Karpas-422 (cell line): ENCODE measurements at places on chromosomes 4 and X. TPM values are rescaled to one million over a fixed set of nuclear protein-coding genes. Genes with fewer than 3 reads are reported as not detected.

GRCh38 chr4:136328131-136328530 lies 1204.2 kb downstream of the PCDH18 start:
- no peak for DNase-seq
- H3K4me1 ChIP-seq: no peaks in the 10 kb centered on the region
- H3K27ac ChIP-seq: no peak overlapping the region
- H3K36me3 ChIP-seq: no peaks in the 10 kb centered on the region

DNA sequence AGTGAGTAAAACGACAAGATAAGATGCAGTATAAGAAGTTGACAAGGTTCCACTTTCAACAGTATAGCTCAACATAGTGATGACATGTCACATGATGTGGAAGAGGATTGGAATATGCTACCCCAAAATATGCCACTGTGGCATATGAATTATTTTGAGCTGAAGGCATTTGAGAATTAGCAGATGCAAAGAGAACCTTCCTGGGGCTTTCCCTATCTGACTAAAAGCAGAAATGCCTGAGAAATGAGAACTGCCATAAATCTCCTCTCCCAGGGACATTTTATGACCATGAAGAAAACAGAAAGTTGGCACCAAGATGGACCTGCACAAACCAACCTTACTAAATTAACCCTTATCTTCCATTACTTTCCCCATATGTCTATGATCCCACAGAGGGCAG lies 24.8 kb downstream of the CDKN2AIP start:
- H3K36me3 ChIP-seq: no peaks in the 10 kb centered on the region
- H3K4me3 ChIP-seq: no peak overlapping the region
- no peak for DNase-seq
- H3K4me1 ChIP-seq: no peaks in the 10 kb centered on the region

The RPS6KA6 gene
- 6.2 and 22.1 TPM in 2 replicates for total RNA-seq

DNA sequence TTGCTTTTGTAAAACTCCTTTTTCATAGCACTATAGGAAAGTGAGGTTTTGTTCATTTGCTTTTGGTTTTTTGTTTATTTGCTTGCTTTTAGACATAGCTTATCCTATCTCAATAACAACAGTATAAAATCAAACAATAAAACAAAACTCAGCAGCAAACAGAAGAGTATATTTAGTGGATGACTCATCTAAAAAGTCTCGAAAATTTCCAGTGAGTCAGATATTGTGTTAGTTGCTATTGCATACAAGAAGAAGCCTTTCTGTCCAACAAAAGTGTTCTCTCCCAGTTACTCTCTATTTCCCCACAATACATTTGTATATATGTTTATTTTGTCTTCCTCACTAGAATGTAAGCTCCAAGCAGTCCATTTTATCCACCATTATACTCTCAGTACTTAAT lies 36.0 kb upstream of the NPNT start:
- H3K4me1 ChIP-seq: no peaks in the 10 kb centered on the region
- DNase-seq: no peak
- H3K4me3 ChIP-seq: no peak overlapping the region
- no peak overlapping the region for H3K27ac ChIP-seq
- 0 out of 2 replicates have a peak, but pooled peaks cover 3% of the 10 kb centered on the region for H3K36me3 ChIP-seq

DNA sequence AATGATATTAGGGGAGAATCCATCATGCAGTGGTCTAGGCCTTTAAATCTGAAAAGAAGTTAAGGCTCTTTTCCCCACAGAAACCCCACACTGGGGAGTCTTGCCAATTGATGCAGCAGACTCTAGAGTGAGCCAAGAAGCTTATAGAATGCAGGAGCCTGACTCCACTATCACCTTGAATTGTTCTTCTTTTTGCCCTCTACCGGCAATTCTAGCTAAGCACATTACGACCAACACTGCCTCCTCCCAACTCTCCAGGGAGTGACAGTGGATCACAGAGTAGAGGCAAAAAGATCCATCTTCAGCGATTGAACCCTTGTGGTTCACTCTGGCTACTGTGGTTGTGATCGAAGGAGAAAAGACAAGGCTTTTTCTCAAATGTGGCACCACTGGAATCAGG lies 331.5 kb downstream of the NKX6-1 start:
- H3K4me1 ChIP-seq: no peaks in the 10 kb centered on the region
- peak; percentile 48 for DNase-seq
- 0 out of 2 replicates have a peak, but pooled peaks cover 4% of the 10 kb centered on the region for H3K27me3 ChIP-seq
- H3K4me3 ChIP-seq: no peak overlapping the region

The LGI2 gene
- total RNA-seq: not detected in 2 replicates

The ART3 gene
- total RNA-seq: not detected in 2 replicates

The GABRE gene
- not detected in 2 replicates for total RNA-seq

DNA sequence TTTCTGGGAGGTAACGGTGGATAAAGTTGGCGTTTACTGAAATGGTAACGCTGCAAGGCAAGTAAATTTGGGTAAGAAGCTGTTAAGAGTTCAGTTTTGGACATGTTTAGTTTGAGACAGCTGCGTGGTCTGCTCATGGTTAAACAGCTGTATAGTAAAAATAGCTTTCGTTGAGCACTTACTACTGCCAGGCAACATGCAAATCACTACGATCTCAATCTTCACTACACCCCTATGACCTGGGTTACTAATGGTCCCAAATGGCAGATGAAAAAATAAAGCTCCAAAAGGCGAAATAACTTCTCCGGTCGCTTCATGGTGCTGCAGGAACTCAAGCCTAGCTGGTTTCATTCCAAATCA lies 22.2 kb downstream of the FABP2 start:
- DNase-seq: peak; percentile 79
- peak overlapping the region; percentile 87 for H3K27ac ChIP-seq
- H3K4me1 ChIP-seq: peaks cover 24% of the 10 kb centered on the region
- H3K4me3 ChIP-seq: peak overlapping the region; percentile 82

The AKAP14 gene
- total RNA-seq: not detected in 2 replicates

The ZCCHC12 gene
- total RNA-seq: not detected in 2 replicates

The SULT1B1 gene
- not detected in 2 replicates for total RNA-seq

DNA sequence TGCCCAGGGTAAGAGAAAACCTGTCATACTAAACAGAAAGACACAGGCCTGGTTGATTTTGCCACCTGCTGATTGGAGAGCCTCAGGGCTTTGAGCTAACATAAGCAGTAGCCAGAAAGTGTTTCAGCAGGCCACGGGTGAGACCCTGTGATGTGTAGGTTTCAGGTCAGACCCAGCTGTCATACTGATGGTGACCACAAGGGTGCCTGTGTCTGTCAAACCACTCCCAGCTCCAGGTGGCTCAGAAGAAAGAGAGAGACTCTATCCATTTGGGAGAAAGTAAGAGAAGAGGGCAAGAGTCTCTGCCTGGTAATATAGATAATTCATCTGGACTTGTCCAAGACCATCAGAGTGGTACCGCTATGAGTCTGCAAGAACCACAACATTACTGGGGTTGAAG lies 72.8 kb upstream of the NLRP2B start:
- no peaks in the 10 kb centered on the region for H3K27me3 ChIP-seq
- no peaks in the 10 kb centered on the region for H3K36me3 ChIP-seq
- no peak overlapping the region for H3K4me3 ChIP-seq

GRCh38 chr4:53584658-53585057 lies 6.6 kb downstream of the LNX1 start:
- no peak overlapping the region for H3K4me3 ChIP-seq
- DNase-seq: no peak
- no peaks in the 10 kb centered on the region for H3K27me3 ChIP-seq
- H3K27ac ChIP-seq: no peak overlapping the region
- no peaks in the 10 kb centered on the region for H3K36me3 ChIP-seq

The RHOXF2B gene
- total RNA-seq: not detected in 2 replicates

- no peak overlapping the region for H3K4me3 ChIP-seq
- H3K27ac ChIP-seq: no peak overlapping the region
- H3K36me3 ChIP-seq: peaks cover 9% of the 10 kb centered on the region
- H3K4me1 ChIP-seq: peaks cover 12% of the 10 kb centered on the region
- no peaks in the 10 kb centered on the region for H3K27me3 ChIP-seq
Measured at GRCh38 chr4:123093236-123093635, 170.8 kb upstream of the NUDT6 start.

DNA sequence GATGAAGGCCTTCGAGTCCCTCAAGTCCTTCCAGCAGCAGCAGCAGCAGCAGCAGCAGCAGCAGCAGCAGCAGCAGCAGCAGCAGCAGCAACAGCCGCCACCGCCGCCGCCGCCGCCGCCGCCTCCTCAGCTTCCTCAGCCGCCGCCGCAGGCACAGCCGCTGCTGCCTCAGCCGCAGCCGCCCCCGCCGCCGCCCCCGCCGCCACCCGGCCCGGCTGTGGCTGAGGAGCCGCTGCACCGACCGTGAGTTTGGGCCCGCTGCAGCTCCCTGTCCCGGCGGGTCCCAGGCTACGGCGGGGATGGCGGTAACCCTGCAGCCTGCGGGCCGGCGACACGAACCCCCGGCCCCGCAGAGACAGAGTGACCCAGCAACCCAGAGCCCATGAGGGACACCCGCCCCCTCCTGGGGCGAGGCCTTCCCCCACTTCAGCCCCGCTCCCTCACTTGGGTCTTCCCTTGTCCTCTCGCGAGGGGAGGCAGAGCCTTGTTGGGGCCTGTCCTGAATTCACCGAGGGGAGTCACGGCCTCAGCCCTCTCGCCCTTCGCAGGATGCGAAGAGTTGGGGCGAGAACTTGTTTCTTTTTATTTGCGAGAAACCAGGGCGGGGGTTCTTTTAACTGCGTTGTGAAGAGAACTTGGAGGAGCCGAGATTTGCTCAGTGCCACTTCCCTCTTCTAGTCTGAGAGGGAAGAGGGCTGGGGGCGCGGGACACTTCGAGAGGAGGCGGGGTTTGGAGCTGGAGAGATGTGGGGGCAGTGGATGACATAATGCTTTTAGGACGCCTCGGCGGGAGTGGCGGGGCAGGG lies 568 bp downstream of the HTT start:
- H3K4me1 ChIP-seq: peaks cover 40% of the 10 kb centered on the region
- H3K27ac ChIP-seq: peak overlapping the region; percentile 71
- no peaks in the 10 kb centered on the region for H3K36me3 ChIP-seq
- peak overlapping the region; percentile 100 for H3K4me3 ChIP-seq
- H3K27me3 ChIP-seq: no peaks in the 10 kb centered on the region

DNA sequence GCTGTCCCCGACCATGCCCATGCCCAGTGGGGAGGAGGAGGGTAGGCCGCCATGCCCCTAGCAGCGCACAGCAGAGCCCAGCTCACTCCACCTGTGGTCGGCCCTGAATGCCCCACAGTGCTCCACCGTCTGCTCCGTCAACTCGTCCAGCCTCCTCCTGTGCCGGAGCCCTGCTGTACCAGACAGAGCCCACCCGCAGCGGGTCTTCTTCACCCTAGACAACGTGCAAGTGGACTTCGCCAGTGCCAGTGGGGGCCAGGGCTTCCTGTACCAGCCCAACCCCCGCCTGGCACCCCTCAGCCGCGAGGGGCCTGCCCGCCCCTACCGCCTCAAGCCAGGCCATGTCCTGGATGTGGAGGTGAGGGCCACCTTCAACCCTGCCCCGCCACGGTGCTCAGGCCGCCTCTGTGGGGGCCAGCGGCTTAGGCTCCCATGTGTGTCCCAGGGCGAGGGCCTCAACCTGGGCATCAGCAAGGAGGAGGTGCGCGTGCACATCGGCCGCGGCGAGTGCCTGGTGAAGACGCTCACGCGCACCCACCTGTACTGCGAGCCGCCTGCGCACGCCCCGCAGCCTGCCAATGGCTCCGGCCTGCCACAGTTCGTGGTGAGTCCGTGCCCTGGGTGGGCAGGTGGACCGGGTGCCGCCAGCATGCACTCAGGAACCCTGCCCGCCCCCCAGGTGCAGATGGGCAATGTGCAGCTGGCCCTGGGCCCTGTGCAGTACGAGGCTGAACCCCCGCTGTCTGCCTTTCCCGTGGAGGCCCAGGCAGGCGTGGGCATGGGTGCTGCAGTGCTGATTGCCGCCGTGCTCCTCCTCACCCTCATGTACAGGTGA lies 6.9 kb upstream of the SRPK3 start:
- no peak for DNase-seq
- H3K36me3 ChIP-seq: no peaks in the 10 kb centered on the region
- H3K4me3 ChIP-seq: no peak overlapping the region
- no peaks in the 10 kb centered on the region for H3K4me1 ChIP-seq

The TBC1D25 gene
- 3.1 and 14.4 TPM in 2 replicates for total RNA-seq

The SMR3B gene
- total RNA-seq: not detected in 2 replicates

The HSD17B13 gene
- 0.56 TPM in 1 of 2 replicates, not detected in the other for total RNA-seq

DNA sequence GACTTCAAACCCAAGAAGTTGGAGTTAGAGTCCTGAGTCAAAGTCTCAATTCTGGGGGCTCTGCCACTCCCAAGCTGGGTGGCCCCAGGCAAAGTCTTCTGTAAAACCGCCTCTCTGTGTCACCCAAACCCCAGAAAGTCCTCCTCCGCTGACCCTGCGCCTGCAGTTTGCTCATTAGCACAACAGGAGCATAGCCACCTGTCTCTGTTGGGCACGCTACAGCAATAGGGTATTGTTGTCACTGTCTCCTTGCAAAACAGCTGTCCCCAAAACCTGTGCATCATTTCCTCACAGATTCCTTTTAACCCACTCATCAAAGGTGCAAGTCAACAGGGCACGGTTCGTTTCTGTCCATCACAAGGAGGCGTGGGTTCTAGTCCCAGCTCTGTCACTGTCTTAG lies 8.0 kb upstream of the DGAT2L6 start:
- H3K4me1 ChIP-seq: peaks cover 58% of the 10 kb centered on the region
- H3K4me3 ChIP-seq: no peak overlapping the region
- no peak overlapping the region for H3K27ac ChIP-seq
- no peak for DNase-seq

GRCh38 chrX:104660092-104660491 lies 94.1 kb downstream of the IL1RAPL2 start:
- no peaks in the 10 kb centered on the region for H3K27me3 ChIP-seq
- no peaks in the 10 kb centered on the region for H3K4me1 ChIP-seq
- no peak for DNase-seq

DNA sequence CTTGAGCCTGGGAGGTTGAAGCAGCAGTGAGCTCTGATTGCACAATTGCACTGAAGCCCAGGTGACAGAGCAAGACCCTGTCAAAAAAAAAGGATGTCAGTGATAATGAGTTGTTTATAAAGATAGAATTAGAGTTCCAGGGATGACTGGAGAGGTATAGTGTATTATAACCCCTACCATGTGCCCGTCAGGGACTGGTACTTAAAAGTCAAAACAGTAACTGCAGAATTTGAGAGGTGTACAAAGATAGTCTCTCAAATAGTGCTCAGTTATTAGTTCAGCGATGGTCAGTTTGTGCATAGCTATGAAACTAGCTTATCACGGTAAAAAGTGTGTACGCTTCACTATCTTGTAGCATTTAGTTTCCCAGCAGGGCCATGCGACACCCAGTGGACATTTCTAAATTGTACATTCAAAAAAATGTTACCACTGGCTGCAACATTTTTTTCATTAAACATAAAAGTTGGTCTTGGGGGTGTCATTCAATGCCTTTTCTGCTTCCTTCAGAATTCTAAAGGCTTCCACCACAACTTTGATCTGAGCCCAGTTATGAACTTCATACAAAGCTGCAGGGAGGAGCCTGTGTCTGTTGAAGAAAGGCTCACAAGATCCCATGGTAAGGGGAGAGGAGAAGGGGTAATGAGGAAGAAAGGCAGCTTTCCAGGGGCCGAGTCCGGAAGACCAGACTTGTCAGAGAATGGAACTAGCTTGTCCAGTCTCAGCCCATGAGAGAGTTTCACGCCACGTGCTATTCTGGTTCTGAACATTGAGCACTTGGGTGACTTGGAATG lies 9.2 kb upstream of the GYG2 start:
- H3K27ac ChIP-seq: no peak overlapping the region
- H3K4me3 ChIP-seq: no peak overlapping the region
- DNase-seq: peak; percentile 74
- no peaks in the 10 kb centered on the region for H3K4me1 ChIP-seq
- no peaks in the 10 kb centered on the region for H3K36me3 ChIP-seq
